ENCODE measurements at places on chromosomes 13 and 19. TPM values are rescaled to one million over a fixed set of nuclear protein-coding genes. Genes with fewer than 3 reads are reported as not detected.

- no peaks in the 10 kb centered on the region for H3K36me3 ChIP-seq
- peak overlapping the region; percentile 38 for H3K4me3 ChIP-seq
- H3K4me1 ChIP-seq = no peaks in the 10 kb centered on the region
- no peak for DNase-seq
- no peak overlapping the region for H3K27ac ChIP-seq
Observed at GRCh38 chr13:112606109-112607001, 18.4 kb upstream of the TUBGCP3 start.

GRCh38 chr13:23805122-23805521, 84.1 kb downstream of the MIPEP start:
- peaks cover 50% of the 10 kb centered on the region for H3K4me1 ChIP-seq
- H3K27ac ChIP-seq = no peak overlapping the region
- no peaks in the 10 kb centered on the region for H3K27me3 ChIP-seq
- no peak for DNase-seq
- H3K4me3 ChIP-seq = no peak overlapping the region
- H3K36me3 ChIP-seq = no peaks in the 10 kb centered on the region

CKM gene
- total RNA-seq = not detected

GRCh38 chr19:815775-816499, 5.8 kb downstream of the PLPPR3 start:
- peaks cover 11% of the 10 kb centered on the region for H3K36me3 ChIP-seq
- no peak overlapping the region for H3K4me3 ChIP-seq
- H3K4me1 ChIP-seq = no peaks in the 10 kb centered on the region
- no peak for DNase-seq
- H3K27me3 ChIP-seq = no peaks in the 10 kb centered on the region
- H3K27ac ChIP-seq = no peak overlapping the region

CBLC gene
- total RNA-seq = not detected

- no peaks in the 10 kb centered on the region for H3K4me1 ChIP-seq
- no peak overlapping the region for H3K4me3 ChIP-seq
- no peak overlapping the region for H3K27ac ChIP-seq
- no peak for DNase-seq
- no peaks in the 10 kb centered on the region for H3K36me3 ChIP-seq
Observed at GRCh38 chr13:90933097-90933826, 414.2 kb upstream of the MIR17HG start.

DNA sequence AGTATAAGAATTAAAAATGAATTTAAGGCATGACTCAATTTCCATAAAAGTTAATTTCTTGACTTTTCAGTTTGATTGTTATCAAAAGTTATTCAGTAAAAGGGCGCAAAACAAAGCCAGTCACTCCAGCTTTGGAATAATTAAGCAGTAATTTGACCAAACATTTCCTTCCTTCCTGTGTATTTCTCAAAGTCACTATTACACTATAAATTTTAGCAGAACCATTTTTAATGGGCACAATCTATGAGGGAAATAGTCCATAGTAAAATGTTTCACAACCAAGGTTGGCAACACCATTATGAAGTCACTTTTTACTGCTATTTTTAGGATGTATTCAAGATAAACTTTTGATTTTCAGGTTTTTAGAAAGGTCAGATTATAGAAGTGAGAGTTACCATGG, 91.0 kb downstream of the DACH1 start:
- no peaks in the 10 kb centered on the region for H3K4me1 ChIP-seq
- H3K36me3 ChIP-seq = no peaks in the 10 kb centered on the region
- DNase-seq = no peak
- H3K27ac ChIP-seq = no peak overlapping the region

GRCh38 chr19:46812977-46813838, 24.8 kb upstream of the SLC1A5 start:
- H3K36me3 ChIP-seq = no peaks in the 10 kb centered on the region
- H3K4me3 ChIP-seq = no peak overlapping the region
- no peak overlapping the region for H3K27ac ChIP-seq
- DNase-seq = no peak
- H3K4me1 ChIP-seq = no peaks in the 10 kb centered on the region

GRCh38 chr19:51375504-51376221, 3.2 kb upstream of the NKG7 start:
- H3K4me1 ChIP-seq = peaks cover 39% of the 10 kb centered on the region
- H3K27me3 ChIP-seq = no peaks in the 10 kb centered on the region
- H3K4me3 ChIP-seq = no peak overlapping the region
- DNase-seq = peak; percentile 61

SMIM17 gene
- total RNA-seq = not detected

Data from GM12878 (cell line).